ENCODE measurements at places on chromosomes 6 and 20. TPM values are rescaled to one million over a fixed set of nuclear protein-coding genes. Genes with fewer than 3 reads are reported as not detected.
A peak's percentile ranks its signal among the peaks of the same experiment; 100 is the strongest.

FERMT1 gene
- total RNA-seq = not detected

LRRN4 gene
- not detected for total RNA-seq

HLA-DPB1 gene
- total RNA-seq = 55.3 TPM

HLA-DMB gene
- total RNA-seq = 9.9 TPM

PAK1IP1 gene
- 6.5 TPM for total RNA-seq

GSTA3 gene
- not detected for total RNA-seq

ISM1 gene
- total RNA-seq = 0.24 TPM

QKI gene
- total RNA-seq = 70.9 TPM

PDYN gene
- not detected for total RNA-seq

LZTS3 gene
- total RNA-seq = 37.4 TPM

BPIFB3 gene
- not detected for total RNA-seq

EPPIN gene
- total RNA-seq = not detected

BNIP5 gene
- total RNA-seq = not detected

CCM2L gene
- not detected for total RNA-seq

ABCC10 gene
- 39.7 TPM for total RNA-seq

AIF1 gene
- 76.5 TPM for total RNA-seq

GRCh38 chr6:26400626-26401025 is 1.4 kb upstream of the BTN3A1 start:
- no peak for DNase-seq

- DNase-seq = no peak
Observed at GRCh38 chr20:63681609-63682142, 14.8 kb upstream of the TNFRSF6B start.

DNA sequence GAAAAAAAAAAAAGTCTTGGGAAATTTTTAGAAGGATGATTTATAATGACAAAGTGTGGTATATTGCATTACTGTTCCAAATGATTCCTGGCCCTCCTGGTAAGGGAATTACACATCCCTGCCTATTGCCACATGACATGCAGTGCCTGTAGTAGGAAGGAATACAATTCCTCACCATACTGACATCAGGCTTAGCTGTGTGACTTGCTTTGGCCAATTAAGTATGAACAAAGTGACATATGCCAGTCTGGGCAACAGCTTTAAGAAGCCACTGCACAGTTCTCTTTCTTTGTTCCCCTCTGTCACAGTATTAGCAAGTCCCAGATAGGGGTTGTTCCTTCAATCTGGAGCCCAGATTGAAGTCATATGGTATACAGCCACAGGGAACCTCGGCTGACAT is 100.5 kb downstream of the KIF13A start:
- DNase-seq = no peak

GRCh38 chr6:35402136-35402855 is 49.8 kb upstream of the FANCE start:
- DNase-seq = no peak

- DNase-seq = no peak
Observed at GRCh38 chr6:86937219-86938079, at the start of gene HTR1E. HTR1E (plus strand) TSS chr6:86937528; CDS start chr6:87015335, 77,807 bp downstream.

GRCh38 chr20:39756828-39757227 is 794.7 kb downstream of the DHX35 start:
- no peak for DNase-seq

DNA sequence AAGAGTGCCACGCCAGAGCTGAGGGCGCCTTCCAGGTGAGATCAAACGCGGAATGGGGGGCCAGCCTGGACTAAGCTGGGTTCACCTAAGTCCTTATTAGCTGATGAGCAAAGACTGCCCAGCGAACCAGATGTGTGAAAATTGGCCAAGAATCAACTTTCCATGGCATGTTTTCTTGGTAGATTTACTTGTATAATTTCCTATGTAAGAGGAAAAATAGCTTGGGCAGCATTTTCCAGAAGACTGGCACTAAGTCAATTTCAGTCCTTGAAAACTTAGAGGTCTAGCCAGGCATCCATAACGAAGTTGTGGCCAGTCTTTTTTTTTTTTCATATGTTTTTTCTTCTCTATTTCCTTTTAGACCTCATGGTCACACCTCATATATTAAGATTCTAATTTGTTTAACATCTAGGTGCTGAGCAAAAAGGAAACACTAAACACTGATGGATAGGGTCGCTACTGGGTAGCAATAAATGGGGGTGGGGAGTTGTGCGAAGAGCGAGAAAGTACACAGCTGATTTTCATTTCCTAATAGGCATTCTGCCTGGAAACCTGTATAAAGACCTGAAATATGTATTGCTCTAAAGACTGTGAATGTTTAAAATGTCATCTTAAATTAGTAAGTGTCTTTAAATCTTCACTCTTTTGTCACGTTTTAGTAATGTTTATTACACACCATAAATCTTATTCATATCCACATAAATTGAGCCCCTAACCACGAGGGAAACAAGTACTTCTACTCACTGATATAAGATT is 188.8 kb downstream of the CD83 start:
- DNase-seq = no peak

- no peak for DNase-seq
Observed at GRCh38 chr6:1145768-1146218, 166.1 kb upstream of the FOXQ1 start.

DNA sequence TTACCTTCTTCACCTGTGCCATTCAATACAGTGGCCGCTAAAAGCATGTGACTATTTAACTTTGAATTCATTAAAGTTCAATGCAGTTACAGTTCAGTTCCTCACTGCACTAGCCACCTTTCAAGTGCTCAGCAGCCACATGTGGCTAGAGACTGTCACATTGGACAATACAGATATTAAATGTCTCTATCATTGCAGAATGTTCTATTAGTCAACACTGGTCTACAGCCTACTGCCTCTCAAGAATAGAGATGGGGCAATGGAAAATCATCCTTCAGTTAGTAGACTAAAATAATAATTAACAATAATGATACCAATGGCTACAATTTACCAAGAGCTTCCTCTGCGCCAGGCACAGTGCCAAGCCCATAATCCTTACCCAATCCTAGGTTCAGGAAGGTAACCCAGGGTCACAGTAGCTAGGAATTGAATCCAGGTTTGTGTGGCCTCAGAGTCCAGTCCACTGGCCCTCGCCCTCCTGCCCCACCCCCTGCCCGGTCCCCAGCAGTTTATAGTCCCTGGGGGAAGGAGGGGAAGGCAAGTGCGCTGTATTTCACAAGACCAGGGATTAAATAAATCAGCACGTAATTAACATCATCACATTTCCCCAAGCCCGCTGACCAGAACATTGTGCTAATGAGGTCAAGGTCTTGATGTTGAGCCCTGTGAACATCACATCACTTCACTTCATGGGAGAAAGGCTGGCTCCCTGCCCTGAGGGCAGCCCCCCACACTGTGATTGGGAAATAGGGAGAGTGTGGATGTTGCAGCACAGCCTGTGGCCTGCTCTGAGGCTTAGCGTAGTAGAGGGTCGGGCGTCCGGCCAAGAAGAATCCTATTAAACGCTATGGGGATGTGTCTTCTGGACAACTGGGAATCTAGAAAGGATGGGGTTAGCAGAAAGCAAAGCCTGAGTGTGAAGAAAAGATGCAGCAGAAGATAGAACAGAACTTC is 147.2 kb downstream of the VEGFA start:
- DNase-seq = no peak

DNA sequence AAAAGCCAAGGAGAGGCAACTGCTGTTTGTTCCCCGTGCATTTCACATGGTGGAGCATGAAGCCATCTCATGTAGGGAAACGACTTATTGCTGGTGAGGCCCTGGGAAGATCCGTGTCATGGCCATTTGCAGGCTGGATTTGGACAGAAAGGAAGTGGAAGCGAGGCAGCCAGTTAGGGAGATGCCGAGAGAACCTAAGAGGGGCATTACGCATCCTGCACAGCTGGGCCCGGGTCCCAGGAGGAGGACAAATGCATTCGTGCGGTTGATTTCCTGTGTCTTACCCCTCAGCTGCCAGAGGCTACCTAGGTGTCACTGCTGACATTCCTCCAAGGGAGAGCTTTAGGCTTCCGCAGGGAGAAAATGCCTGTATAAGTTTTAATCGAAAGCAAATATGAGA is 316.2 kb upstream of the CDYL start:
- no peak for DNase-seq

GRCh38 chr6:53731866-53732636 is 62.8 kb upstream of the LRRC1 start:
- no peak for DNase-seq

DNA sequence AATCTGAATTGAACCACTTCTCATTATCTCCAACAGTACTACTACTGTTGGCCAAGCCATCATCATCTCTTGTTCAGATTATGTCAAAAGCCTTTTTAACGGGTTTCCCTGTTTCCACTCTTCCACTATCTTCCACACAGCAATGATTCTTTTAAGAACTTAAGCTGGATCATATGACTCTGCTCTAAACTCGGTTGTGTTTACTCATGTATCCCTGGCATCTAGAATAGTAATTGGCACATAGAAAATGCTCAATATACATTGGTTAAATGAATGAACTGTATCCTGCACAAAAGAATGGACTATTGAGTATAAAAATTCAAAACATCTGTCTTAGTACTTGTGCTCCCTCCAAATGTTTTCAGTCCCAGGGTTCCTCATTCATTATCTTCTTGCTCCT is 2.8 kb upstream of the COX7A2 start:
- DNase-seq = no peak

DNA sequence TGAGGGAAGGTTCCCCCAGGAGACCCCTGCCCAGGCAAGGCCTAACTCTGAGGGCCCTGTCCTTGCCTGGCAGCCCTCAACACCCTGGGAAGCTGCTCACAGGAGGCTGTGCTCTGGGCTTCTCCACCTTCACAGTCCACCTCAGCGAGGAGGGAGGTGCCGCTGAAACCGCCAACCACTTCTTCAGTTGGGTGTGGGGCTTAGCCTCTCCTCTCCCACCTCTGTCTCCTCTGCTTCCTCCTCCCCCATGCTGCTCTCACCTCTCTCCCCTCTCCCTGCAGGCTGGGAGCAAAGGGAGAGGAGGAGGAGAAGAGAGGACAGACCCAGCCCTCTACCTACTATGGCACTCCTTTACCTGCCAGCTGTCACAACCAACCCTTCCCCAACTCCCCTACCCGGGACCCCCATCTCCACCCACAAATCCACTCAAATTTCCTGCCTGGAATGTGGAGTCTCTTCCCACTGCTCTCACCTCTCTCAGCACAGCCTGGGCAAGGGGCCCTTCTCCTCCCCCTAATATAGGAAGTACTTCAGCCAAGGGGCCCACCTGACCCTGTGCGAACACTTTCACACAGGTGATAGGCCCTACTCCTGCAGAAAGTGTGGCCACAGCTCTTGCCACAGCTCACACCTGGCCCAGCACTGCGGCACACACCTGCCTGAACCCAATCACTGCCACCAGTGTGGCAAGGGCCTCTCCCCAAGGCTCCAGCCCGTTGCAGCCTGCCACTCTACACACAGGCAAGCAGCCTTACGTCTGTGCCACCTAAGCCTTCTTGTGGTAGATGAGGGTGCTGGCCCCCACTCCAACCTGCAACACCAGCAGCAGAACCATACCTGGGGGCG is 7.2 kb downstream of the RING1 start:
- peak; percentile 36 for DNase-seq

- DNase-seq = no peak
Observed at GRCh38 chr20:25041813-25042530, 16.0 kb downstream of the ACSS1 start.

- no peak for DNase-seq
Observed at GRCh38 chr6:40888456-40888990, 150.5 kb downstream of the UNC5CL start.

DNA sequence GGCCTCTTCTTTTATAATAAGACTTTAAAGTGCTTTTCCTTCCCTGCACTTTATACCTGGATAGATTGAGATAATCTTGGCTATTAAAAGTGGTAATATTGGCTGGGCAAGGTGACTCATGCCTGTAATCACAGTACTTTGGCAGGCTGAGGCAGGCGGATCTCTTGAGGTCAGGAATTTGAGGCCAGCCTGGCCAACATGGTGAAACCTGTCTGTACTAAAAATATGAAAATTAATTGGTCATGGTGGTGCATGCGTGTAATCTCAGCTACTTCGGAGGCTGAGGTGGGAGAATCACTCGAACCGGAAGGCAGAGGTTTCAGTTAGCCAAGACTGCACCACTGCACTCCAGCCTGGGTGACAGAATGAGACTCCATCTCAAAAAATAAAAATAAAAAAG is 197.1 kb upstream of the RGS17 start:
- no peak for DNase-seq

GRCh38 chr6:8562125-8562524 is 126.8 kb upstream of the SLC35B3 start:
- no peak for DNase-seq

DNA sequence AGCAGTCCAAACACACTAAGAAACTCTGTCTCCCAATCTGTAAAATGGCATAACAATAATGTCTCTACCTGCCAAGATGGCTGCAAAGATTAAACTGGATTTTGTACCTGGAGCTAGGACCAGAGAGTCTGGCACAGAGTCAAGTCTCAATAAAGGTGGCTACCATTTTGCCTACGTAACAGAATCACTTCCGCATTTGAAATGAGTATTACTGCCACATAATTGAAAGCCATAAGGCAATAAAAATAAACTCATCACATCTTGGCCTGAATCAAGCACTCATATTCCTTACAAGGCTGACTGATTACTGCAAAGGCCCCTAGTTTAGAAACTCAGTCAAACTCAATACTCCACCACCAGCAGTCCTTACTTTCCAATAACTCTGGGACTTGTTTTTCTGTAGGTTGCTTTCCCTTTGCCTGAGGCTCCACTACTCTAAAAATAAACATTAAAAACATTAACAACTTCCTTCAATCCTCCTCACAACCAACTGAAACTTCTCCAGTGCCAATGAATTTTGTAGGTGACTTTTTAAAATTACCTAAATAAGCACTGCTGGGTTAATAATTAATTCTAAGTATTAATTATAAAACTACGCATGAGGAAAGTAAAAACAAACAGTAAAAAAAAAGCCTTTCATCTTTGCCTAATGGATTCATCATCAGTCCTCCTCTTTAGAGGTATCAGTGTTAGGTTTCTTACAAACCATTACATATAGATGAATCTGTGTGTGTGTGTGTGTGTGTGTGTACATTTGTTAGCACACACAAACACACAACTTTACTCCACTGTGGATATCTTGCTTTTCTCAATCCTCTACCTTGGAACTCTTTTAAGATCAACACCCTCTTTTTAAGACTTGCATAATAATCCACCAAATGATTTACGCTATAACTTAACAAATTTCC is 3.7 kb downstream of the KIF16B start:
- DNase-seq = no peak

All from CD8-positive, alpha-beta T cell (primary cell).